ENCODE measurements at places on chromosomes 1 and 21.

DNA sequence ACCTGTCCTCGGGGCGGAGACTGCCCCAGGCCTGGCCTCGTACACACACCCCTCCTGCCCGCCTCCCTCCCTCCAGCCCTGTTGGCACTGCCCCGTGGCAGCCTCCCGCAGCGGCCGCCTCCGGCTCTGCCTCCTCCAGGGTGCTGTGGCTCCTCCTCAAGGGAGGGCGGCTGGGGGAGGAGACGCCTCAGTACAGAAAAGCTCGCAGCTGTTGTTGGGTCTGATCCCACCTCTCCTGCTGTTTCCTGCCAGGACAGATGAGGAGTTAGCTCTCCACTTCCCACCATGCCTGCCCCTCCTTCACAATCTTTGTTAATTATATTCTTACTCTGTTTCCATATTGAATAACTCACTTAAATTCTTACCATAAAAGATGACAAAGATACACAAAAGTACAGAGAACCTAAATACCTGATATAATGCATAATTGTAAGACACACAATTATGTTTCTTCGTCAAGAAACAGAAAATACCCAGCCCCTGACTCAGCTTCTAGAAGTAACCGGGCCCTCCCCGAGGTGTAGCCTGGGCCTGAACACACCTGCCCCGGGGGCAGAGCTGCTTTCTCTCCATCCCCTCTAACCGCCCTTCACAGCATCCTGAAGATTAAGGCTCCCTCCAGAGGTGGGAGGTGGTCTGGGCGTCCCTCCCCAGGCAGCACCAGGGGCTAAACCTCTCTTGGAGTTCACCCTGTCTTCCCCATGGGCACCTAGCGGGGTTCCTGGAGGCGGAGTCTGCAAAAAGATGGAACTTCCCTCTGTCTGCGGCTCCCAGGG, 30.6 kb upstream of the COL6A1 start:
- DNase-seq: no peak

- DNase-seq: no peak
These were observed 375.6 kb downstream of the BRINP2 start for GRCh38 chr1:177546346-177546745.

DNA sequence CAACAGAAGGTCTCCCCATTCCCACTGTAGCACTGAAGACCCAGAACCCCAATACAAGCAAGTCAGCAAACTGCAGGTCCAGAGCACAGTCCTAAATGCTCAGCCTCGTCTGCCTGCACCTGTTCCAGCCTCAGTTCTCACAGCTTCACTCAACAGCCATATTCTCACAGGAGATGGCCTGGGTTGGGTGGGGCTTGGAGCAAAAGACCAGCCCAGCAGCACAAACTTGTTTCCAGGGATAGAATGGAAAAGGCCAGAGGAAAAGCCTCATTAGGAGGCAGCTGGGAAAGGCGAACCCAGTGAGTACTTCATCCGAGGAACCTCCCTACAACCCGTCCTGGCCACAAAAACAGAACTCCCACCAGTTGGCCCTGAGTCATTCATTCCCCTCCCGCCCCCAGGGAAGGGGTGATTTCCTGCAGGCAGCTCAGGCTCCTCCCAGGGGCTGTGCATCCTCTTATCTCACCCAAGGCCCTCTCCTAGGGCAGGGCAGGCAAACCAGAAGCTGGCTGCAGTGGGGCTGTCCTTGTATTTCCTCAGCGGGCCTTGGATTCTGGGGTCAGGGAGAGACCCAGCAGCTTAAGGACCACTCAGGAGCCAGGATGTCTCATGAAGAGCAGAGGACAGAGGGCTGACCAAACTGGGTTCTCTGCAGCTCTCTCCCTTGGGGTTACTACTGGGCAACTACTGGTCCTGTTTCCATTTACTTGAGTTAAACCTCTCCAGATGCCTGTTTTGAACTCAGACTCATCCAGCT, 7.4 kb upstream of the MPL start:
- peak; percentile 66 for DNase-seq

- peak; percentile 97 for DNase-seq
These were observed 56.9 kb downstream of the CLSTN1 start for GRCh38 chr1:9766759-9767442.

DNA sequence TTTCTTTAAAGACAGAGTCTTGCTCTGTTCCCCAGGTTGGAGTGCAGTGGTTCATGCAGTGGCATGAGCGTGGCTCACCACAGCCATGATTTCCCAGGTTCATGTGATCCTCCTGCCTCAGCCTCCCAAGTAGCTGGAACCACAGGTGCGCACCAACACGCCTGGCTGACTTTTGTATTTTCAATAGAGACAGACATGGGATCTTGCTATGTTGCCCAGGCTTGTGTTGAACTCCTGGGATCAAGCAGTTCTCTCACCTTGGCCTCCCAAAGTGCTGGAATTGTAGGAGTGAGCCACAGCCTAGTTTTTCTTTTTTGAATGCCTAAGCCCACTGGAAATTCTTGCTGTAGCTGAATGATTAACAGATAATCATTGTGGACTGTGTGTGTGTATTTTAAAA, 113.5 kb downstream of the RPS6KC1 start:
- no peak for DNase-seq

GRCh38 chr1:27940297-27940696, 5.5 kb downstream of the SMPDL3B start:
- DNase-seq: no peak

DNA sequence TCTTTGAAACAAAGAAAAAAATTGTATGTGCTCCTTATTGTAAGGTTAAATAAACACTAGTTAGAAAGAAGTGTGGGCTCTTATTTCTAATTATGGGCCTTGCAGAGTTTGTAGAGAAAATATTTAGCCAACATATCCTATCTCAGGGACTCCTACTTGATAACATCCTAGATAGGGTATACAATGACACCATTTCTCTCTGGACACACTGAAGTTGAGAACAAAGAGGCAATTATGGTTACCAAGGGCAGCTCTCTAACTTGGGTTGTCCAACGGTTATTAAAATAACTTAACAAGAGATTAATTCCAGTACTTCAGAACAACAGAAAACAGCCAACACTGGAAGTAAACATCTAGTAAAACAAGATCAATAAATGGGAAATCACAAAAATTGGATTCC, 69.0 kb upstream of the ZC3H11B start:
- DNase-seq: no peak

GRCh38 chr1:61081686-61082310, 563 bp upstream of the NFIA start:
- DNase-seq: peak; percentile 47

DNA sequence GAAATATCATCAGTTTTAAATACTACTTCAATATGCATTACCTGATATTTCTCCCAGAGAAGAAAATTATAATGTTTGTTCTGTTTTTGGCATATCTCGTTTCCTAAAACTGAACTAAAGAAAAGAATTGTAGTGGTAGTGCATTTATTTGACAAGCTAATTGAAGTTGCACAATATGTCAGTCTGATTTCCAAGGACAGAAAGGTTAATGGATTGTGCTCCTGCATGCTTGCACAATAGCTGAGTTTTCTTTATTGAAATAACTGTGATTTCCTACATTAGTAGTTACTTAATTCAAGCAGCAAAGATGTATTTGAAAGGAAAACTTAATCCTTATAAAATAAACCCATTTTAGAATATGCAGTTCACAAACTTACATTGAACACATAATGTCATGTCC, 2047.7 kb downstream of the NCAM2 start:
- DNase-seq: no peak

DNA sequence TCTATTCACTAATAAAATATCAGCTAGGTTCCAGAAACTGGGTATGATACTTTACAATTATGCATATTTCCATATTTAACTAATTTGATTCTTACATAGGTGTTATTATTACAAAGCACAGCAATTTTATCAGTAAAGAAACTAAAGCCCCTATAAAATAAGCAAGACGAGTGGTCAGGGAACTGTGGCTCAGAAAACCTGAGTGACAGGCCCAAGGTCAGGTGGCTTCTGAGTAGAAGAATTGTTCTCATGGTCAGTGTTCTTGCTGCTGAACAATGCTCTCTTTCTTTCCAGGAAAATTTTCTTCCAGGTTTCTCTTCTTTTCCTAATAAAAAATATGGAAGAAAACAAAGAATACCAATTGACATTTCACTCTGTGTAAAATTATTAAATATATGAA, 2.2 kb upstream of the ATP6V1G3 start:
- no peak for DNase-seq

GRCh38 chr1:32741059-32741412, 38.5 kb upstream of the SYNC start:
- DNase-seq: no peak

- DNase-seq: no peak
These were observed 9.7 kb downstream of the TLR5 start for GRCh38 chr1:223133306-223133823.

Measured in RCC 7860 (cell line).